Activated gamma-delta T cell (primary cell): ENCODE measurements at places on chromosomes 11 and 22.

GRCh38 chr11:95937358-95937757, 13.5 kb upstream of the MTMR2 start:
- DNase-seq: no peak

DNA sequence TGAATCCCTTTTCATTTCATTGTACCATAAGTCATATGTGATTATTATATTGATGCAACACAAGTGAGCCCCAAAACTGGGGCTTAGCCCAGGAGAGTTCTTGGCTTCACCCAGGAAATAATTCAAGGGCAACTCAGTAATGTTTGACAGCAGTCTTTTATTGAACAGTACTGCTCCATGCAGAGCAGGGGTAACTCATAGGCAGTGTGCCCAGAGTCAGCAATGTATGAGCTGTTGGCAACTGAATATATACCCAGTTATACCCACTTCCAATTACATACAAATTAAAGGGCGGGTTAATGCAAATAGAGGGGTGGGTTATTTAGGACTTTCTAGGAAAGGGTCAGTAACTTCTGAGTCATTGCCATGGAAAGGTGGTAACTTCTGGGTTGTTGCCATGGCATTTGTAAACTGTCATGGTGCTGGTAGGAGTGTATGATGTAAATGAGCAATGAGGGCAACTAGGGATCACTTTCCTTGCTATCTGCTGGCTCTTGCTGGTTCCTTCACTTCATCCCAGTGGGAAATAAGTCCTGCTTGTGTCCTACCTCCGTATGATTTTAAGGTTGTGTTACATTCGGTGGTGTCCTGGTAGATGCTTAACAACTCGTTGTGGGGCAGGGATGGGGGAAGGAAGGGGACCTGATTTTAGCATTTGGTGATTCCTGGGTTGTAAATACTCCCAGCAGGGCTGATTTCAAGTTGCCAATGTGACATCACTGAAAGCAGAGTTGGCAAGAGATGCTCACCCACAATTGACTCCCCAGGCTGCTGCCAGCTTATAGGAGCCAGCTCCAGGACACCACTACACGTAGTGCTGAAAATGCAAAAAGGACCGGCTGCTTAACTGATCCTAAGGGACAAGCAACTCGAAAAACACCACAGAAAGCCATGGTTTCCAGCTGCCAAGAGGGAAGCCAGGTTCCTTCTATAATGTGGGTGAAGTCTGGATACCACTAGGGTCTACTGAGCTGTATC, 70.1 kb downstream of the SYT9 start:
- DNase-seq: no peak

- DNase-seq: no peak
Measured at GRCh38 chr11:84564180-84564866, 1062.8 kb downstream of the DLG2 start.

DNA sequence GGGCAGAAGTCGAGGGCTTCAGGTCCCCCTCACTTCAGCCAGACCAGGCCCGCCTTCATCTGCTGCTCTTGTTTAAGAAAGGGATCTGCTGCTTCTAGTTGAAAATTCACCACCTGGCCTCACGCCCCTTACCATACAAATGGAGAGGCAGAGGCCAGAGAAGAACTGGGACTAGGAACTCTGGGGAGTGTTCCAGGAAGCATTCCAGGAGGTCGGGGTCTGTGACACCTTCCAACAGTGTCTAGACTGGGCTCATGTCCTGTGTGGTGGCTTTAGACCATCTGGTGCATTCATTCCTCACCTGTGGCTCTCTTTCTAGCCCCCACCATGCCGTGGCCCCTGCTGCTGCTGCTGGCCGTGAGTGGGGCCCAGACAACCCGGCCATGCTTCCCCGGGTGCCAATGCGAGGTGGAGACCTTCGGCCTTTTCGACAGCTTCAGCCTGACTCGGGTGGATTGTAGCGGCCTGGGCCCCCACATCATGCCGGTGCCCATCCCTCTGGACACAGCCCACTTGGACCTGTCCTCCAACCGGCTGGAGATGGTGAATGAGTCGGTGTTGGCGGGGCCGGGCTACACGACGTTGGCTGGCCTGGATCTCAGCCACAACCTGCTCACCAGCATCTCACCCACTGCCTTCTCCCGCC, 12.3 kb downstream of the TSKU start:
- DNase-seq: no peak

DNA sequence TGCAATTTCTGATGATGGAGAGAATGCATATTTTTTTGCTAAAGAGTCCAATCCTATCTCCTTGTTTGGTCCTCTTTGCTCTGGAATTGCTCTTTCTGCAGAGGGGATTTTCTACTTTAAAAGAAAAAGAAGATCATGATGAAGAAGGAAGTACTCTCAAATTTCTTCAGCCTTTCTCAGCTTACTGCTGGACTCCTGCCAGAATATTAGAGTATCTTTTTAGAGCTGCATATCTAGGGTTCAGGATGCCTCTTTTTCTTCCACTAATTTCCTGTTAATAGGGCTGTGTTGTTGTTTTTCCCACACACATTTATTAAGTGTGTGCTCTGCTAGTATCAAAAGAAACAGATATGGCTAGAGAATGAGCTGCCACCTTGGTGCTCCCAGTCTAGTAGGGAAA, 18.2 kb downstream of the UBASH3B start:
- DNase-seq: no peak
